Stomach (tissue), 19 donors: ENCODE measurements at places on chromosomes 6 and 20.

GRCh38 chr6:87645080-87645479 lies 55.1 kb downstream of the ORC3 start:
- DNase-seq, result no peak

DNA sequence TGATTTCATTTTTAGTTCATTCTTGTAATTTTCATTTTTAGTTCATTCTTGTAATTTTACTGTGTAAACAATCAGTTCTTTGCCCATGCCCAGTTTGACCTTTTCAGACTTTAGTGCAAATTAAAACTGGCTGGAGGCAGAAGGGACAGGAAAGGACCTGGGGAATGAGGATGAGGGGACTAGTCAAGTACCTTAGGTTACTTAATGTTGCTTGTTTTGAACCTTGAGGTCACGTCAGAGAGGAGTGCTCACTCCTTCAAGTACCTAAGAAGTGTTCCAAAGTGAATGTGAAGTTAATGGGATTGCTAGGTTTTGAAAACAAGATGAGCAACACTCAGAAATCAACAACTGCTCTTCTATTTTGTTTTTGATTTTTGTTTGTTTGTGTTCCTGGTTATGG lies 82.5 kb downstream of the FOXO3 start:
- DNase-seq, result no peak

GRCh38 chr6:10759884-10760329 lies 12.3 kb downstream of the TMEM14B start:
- DNase-seq, result peak; percentile 9

DNA sequence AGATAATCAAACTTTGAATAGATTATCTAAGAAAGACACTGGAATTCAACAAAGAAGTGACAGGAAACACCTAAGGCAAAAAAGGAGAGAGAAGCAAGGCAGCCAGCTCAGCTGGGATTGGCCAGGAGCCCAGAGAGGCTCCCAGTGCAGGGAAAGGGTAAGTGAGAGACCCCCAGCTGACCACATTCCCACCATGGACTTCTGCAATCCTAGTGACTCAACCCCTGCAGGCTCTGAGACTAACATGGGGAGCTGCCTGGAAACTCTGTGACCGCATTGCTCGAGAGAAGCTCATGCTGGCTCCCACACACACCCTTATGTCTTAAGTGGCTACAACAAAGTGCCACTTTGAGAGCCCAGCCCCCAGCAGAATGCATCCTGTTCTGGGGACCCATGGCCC lies 215.1 kb downstream of the PACRG start:
- DNase-seq, result no peak

- peak; percentile 44 for DNase-seq
These were observed 1.2 kb upstream of the PNPLA1 start for GRCh38 chr6:36268478-36269275.

DNA sequence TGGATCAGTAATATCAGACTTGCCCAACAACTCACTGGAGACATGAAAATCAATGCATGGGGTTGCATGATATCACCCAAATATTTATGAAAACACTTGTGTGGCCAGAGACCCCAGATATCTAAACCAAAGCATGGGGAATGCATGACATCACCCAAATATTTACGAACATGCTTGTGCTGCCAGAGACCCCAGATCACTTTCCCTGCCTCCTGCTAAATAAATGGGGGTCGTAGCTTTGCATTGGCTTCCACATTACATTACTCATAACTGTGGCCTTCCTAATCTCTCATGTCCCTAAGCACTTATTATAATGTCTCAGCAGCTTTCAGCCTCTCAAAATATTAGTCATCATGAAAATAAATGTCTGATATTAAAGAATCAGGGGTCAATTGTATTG lies 838.0 kb upstream of the DEFB115 start:
- DNase-seq, result no peak

- no peak for DNase-seq
These were observed 729.2 kb upstream of the MARCKS start for GRCh38 chr6:113127786-113128419.

- no peak for DNase-seq
These were observed 49.7 kb downstream of the PTPRA start for GRCh38 chr20:2922957-2923356.

DNA sequence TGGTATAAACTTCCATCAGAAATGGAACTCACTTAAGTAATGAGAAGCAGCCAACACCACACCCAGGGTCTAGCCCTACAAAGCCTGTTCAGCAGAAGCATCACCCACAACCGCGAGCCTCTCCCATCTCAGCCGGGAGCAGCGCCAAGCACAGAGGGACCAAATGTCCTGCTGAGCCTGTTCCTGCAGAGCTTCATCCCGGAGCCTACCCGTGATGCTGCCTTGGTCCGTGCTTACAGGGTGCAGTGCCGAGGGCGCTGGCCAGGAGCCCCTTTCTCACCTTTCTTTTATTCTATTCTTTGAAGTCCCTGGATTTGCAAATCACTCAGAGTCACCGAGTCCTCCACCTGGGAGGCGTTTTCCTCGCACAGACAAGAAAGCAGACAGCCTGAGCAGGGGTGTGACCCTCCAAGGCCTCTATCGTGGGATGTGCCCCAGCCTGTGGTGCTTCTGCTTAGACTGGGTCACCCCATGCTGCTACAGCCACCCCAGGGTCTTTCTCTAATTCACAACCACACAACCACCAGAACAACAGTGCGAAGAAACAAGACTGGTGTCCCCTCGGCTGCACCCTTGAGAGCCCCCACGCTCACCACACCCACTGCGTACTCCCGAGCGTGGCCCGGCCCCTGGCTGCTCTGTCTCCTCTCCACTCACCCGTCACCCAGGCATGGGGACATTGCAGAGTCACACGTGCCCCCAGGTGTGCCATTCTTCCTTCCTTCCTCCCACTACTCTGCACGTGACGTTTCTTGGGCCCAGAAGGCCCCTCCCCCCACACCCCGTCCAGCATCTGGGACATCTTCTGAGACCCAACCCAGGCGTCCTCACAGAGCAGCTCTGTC lies 92.2 kb upstream of the MPC1 start:
- peak; percentile 30 for DNase-seq

- DNase-seq, result no peak
These were observed 92.6 kb upstream of the CLVS2 start for GRCh38 chr6:122903266-122903915.

GRCh38 chr20:3312940-3313682 lies 74.1 kb upstream of the SLC4A11 start:
- no peak for DNase-seq

DNA sequence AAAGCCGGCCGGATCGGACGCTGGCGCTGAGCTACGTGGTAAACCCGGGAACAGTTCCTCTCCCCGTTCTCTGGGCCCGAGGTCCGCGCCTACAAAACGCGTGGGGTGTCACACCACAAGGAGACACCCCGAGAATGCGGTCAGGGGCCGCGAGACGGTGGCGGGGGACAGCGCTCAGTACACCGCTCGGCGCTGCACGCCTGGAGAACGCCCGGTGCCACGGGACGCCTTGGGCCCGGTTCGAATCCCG lies 670 bp downstream of the NCOA5 start:
- DNase-seq, result no peak

- no peak for DNase-seq
These were observed 27.4 kb downstream of the KCNQ5 start for GRCh38 chr6:72649032-72649984.

DNA sequence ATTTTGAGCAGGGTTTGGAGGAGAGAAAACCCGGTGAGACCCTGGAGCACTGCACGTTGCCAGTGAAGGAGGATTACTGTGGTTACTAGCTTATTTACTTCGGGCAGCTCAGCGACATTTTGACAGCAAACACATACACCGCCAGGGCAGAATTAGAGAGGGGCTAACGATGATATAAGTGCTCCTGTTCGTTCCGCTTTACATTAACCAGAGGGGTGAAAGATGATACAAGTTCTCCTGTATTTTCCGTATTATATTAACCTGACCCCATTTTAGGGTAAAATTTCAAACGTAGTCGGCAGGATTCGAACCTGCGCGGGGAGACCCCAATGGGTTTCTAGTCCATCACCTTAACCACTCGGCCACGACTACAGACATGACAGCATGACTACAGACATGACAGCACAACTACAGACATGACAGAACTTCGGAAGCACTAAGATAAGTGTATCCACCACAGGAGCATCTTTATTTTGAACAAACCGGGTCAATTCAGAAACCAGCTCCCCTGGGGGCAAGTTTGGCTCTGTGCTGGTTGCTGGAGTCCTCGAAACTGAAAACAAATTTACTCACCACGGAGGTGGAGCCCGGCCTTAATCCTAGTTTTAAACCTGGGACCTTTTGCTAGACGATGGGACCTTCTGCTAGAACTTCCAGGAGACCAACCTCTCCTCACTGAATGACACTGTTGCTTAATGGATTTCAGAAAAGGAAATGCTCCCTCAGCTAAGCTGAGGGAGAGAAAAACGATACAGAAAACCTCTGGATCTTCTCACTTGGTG lies 80.4 kb upstream of the ZNF184 start:
- no peak for DNase-seq

DNA sequence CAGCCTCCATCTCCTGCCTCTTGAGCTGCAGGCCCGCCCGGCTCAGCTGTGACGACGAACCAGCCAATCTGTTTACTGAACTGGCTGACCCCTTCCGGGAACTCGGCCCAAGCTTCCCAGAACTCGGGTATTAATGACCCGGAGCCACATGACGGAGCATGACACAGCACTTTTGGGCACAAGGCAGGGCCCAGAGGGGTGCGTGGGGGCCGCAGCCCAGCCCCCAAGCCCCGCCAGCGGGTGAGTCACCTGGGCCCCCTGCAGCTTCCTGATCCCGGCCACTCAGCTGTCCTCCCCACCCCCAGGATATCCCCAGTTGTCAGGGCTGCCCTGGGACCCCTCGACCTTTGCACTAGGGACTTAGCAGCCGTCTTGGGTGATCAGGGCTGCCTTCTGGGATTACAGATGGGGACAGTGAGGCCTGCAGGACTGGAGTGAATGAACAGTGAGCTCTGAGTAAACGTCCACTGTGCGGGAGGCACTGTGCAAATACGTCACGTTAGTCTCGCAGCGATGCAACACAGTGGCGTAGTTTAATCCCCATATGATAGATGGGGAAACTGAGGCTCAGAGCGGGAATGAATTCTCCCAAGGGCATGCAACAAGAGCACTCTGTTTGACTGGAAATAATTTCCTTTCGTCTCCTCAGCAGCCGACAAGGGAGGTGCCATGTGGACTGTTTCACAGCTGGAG lies 102.1 kb downstream of the CEBPB start:
- peak; percentile 91 for DNase-seq

GRCh38 chr20:59063358-59064213 lies 21.0 kb upstream of the PRELID3B start:
- no peak for DNase-seq

DNA sequence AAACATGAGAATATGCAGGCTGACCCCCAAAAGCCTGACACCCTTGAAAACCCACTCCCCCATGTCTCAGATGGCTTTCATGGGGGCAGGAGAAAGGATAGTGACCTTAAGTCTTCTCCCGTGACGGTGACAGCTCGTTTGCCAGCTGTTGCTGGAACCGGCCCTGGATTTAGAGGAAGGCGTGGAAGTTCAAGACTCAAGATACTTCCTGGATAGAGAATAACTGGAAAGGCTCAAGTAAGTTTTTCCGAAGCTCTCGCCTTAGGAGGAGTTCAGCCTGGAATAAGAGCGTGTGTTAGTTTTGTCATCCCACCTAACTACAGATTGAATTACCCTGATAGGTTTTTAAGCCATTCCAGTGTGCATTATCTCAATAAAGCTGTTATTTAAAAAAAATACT lies 11.6 kb upstream of the MTG2 start:
- no peak for DNase-seq

DNA sequence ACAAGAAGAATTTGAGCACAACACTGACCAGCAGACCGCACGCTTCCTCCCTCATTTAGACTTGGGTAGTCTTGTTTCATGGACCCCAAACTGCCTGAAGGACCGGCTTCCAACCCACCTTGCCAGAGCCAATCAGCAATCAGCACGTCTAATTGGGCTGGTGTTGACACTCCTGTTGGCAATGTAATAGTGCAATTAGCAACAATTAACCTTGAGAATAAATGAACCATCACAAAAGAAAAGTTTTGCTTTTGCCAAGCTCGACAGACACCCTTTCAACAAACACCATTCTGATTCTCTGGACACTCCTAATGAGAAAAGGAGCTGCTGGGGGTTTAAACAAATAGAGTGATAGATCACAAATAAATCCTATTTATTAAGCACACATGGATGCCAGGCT lies 61.0 kb downstream of the EDN3 start:
- no peak for DNase-seq

- no peak for DNase-seq
These were observed 167.8 kb upstream of the UST start for GRCh38 chr6:148578837-148579565.

DNA sequence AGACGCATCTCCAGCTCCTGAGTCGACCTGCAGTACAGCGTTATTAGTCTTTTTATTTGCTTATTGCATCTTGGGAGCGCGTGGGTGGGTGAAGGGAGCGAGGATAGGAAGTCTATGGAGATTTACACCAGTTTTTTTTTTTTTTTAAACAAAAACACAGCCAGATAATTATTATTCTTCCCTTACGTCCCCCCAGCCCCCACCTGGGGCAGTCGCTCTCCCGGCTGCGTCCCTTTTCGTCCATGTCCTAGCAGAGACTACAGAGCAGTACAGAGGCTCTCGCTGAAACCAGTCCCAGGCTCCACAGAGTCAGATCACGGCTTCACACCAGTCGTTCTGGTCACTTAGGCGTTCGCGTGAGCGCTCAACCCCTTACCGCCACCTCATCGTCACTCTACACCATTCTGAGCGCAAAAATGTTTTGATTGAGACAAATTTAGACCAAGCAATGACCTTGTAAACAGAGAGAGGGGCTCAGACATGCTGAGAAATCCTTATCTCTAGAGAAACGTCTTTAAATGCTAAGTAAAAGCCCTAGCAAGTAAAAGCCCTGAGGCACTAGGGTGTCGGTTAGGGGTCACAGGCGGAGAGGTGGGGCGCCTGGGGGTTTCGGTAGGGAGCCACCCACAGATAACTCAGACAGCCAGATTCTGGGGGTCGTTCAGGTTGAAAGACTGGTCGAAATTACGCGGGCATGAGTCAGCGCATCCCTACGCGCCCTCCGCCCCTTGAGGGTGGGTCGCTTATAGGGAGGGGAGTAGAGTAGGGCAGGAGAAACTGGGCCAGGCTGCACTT lies 975 bp upstream of the PPT2 start:
- peak; percentile 82 for DNase-seq

GRCh38 chr6:18349386-18349785 lies 37.8 kb upstream of the RNF144B start:
- no peak for DNase-seq

GRCh38 chr6:35185302-35185681 lies 28.5 kb upstream of the SCUBE3 start:
- peak; percentile 71 for DNase-seq

DNA sequence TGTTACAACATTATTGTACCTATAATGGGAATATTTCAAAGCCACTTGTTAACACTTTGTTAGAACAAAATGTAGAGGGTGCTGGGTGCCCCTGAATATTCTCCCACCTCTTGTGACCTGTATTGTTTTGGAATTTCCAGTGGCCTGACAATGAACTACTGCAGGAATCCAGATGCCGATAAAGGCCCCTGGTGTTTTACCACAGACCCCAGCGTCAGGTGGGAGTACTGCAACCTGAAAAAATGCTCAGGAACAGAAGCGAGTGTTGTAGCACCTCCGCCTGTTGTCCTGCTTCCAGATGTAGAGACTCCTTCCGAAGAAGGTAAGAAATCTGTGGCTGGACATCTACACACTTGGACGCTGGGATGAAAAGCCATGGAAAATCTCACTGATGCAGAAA lies 28.9 kb downstream of the PLG start:
- no peak for DNase-seq
